ENCODE measurements at places on chromosomes 12 and 14.

DNA sequence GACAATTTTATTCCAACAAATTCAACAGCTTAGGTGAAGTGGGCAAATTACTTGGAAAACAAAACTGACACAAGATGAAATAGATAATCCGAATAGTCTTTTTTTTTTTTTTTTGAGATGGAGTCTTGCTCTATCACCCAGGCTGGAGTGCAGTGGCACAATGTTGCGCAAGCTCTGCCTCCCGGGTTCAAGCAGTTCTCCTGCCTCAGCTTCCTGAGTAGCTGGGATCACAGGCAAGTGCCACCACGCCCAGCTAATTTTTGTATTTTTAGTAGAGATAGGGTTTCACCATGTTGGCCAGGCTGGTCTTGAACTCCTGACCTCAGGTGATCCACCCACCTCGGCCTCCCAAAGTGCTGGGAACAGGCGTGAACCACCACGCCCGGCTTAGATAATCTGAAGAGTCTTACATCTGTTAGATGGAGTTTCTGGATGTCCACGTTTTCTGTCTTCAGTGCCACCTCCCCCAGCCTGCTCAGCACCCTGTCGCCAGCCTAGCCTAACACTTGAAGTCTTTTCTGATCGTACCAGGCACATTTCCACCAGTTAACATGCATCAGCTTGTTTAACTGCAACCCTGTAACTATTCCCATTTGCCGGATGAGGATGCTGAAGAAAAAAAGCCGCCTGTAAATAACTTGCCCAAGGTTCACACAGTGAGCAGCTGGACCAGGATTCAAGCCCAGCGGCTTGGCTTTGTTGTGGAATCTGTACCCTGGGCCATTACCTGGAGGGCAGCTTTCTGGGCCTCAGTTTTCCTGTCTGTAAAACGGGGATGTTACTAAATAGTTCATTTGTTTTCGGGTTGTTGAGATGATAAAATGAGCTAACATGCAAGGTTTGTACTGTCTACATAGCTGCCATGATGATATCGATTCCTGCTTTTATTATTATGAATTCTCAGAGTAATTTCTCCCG lies 26.4 kb downstream of the FBRSL1 start:
- DNase-seq: no peak

GRCh38 chr12:14885718-14886221 lies at the start of gene MGP:
MGP (minus strand) TSS chr12:14885854; CDS start chr12:14885791, 63 bp downstream.
- DNase-seq: no peak

- DNase-seq: peak; percentile 69
Measured at GRCh38 chr12:89353188-89353822, 1.0 kb upstream of the DUSP6 start.

DNA sequence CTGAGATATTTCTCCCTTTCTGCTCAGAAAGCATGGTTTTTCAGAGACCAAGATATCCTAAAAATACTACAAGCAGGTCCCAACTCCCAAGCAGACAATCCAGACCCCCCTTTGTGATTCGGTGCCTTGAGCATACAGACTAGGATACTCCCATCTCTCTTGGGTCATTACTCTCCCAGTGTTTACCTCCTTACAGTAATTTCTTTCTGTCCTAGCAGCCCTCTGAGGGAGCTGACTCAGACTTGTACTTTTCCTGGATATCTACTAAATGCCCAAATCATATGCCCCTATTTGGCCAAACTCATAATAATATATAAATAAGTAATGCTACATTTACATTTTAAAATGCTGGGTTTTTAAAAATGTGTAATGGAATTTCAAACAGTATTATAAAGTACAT lies 355.6 kb downstream of the LRIG3 start:
- DNase-seq: no peak

GRCh38 chr12:121453629-121454028 lies 53.7 kb downstream of the RNF34 start:
- no peak for DNase-seq

DNA sequence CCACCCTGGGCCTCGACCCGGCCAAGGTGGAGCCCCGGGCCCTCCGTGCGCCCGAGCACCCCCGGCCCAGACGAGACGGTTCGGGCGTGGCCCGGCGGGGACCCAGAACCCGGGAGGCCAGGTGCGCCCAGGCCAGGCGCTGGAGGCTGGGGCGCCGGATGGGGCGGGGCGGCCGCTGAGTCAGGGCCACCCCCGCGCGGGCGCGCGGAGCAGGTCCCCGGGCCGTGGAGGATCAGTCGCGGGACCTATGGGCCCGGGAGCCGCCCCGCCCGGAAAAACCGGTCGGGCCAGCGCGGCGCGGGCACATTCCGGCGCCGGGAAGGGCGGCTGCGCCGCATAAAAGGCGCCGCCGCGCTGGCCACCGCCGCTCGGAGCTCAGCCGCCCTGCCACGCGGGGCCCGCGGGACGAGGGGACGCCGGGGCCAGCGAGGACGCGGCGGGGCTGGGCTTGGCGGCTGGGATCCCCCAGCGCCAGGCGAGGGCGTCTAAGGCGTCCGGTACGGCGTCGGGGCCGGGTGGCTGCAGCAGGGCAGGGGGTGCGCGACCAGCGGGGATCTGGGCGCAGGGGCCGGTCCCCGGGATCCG lies 21.5 kb upstream of the KIF26A start:
- peak; percentile 38 for DNase-seq

All from stimulated activated CD4-positive, alpha-beta T cell treated with anti-CD3 and anti-CD28 coated beads, Interleukin-15, amount 100 ng/mL, for 24 hours (primary cell).